ENCODE measurements at places on chromosomes 2 and 18.

DNA sequence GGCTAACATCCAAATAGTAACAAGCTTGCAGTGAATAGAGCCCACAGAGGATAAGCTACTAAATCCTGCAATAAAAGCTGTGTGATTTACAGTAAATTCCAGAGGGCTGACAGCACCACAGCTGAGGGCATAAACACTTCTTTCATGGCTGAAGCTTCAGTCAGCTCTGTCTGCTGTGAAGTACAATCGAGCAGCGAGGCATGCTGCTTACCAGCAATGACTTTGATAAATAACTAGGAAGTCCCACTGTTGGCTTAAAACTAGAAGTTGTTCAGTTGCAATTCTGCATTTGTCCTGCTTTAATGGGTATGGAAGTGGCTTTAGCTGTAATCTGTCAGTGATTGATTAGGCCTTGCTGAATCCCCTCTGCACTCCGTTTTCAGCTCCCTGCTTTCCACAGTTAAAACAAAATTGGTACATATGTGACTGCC is 65.2 kb upstream of the FIGN start:
- no peak for DNase-seq

- no peak for DNase-seq
Observed at GRCh38 chr2:172106108-172106961, 3.6 kb upstream of the DLX2 start.

- no peak for DNase-seq
Observed at GRCh38 chr18:45588376-45589355, 26.6 kb upstream of the SLC14A2 start.

DNA sequence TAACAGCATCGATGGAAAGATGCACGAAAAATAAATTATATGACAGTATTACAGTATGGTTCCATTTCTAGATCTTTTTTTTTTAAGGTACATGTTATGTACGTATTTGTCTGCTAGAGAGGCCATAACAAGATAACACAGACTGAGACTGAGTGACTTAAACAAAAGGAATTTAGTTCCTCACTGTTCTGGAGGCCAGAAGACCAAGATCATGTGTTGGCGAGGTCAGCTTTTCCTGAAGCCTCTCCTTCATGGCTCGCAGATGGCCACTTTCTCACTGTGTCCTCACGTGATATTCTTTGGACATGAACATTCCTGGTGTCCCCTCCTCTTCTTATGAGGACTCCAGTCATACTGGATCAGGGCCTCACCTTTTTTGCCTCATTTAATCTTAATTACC is 177.4 kb downstream of the CAPN13 start:
- DNase-seq: no peak

DNA sequence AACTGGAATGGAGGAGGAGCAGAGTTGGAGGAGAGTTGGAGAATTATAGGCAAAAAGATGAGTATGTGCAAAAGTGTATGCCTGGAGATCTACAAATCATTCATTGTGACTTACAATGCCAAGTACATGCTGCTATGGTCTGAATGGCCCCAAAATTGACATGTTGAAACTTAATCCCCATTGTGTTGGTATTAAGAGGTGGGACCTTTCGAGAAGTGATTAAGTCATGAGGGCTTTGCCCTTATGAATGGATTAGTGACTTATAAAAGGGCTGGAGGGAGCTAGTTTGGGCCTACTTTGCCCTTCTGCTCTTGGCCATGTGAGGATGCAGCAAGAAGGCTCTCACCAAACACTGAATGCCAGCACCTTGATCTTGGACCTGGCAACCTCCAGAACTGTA is 6.3 kb upstream of the RBMS1 start:
- DNase-seq: no peak

GRCh38 chr18:21264651-21265050 is 22.6 kb downstream of the GREB1L start:
- DNase-seq: no peak

GRCh38 chr2:15636972-15637785 is 45.5 kb downstream of the DDX1 start:
- DNase-seq: no peak

DNA sequence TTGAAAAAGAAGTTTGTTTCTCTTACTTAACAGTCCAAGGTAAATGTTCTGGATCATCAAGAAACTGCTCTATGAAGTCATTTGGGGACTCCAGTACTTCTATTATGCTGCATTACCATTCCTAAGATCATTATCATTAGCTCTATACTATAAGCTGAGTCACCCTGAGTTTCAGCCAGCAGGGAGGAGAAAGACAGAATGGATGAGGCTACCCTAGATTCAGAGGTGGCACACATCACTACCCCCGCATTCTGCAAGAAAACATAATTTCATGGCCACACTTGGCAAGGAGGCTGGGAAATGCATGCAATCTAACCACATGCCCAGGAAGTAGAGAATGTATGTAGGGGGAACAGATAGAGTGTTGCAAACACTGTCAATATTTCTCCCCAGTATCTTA is 16.6 kb upstream of the LNPK start:
- DNase-seq: no peak

DNA sequence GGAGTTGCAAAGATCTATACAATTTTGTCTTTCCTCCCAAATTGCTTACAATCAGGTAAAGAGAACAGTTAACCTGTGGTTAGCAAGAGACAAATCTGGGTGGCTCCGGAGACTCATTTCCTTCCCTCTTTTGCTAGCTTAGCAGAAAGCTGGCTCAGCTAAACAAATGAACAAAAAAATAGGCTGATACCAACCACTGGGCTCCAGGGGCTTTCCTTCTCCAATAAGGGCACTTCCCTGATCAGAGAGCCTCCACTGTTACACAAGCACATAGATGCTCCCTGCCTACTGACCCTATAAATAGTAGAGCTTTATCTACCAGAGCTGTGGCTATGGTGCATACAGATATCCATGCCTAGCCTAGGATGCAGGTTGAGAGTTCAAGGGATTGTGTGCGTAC is 90.1 kb upstream of the ARL5A start:
- DNase-seq: no peak

- DNase-seq: no peak
Observed at GRCh38 chr2:165837122-165837521, 43.1 kb upstream of the GALNT3 start.

- no peak for DNase-seq
Observed at GRCh38 chr2:210157526-210157925, 13.7 kb downstream of the KANSL1L start.
